ENCODE measurements at places on chromosomes 2 and 18.

GRCh38 chr18:56869189-56869777 lies 218.1 kb downstream of the WDR7 start:
- DNase-seq, result peak; percentile 90

DNA sequence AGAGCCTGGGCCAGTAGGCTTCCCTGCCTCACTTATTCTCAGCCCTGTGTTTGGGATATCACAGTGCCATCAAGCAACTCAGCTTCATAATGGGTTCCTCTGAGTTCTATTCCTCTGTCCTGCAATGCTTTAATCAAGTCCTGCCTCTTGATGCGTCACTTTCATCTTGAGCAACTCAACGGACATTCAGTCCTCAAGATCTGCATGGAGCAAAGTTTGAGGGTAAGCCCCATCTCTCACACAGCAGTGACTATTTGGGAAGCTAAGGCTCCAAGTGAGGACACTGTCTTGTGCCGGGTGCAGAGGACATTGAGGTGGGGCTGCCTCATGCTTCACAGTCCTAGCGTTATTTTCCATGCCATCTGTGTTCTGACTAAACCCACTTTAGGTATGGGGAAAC lies 50.9 kb upstream of the PLB1 start:
- DNase-seq, result no peak

- no peak for DNase-seq
Observed at GRCh38 chr18:79637181-79637920, 42.3 kb upstream of the CTDP1 start.

GRCh38 chr2:71785516-71785981 lies 332.2 kb downstream of the DYSF start:
- DNase-seq, result no peak

DNA sequence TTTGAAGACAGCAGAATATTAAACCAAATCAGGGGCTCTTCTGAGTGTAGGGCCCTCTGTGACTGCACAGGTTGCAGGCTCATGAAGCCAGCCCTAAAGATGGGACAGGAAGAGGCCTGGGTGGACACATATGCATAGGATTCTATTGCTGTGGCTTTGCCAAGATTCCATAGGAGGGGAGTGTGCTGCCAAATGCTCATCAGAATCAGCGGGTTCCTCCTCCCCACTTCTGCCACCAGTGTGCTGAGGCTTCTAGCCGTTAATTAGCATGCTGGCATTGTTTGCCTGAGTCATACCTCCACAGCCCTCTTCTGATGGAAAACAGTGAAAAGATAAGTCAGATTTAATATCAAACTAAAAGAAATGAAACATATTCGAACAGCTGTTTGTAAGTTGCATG lies 103.9 kb upstream of the TMEFF2 start:
- DNase-seq, result no peak

- no peak for DNase-seq
Observed at GRCh38 chr2:28011322-28011737, 120.8 kb downstream of the BABAM2 start.

GRCh38 chr2:101558740-101559525 lies 84.0 kb upstream of the RFX8 start:
- no peak for DNase-seq

DNA sequence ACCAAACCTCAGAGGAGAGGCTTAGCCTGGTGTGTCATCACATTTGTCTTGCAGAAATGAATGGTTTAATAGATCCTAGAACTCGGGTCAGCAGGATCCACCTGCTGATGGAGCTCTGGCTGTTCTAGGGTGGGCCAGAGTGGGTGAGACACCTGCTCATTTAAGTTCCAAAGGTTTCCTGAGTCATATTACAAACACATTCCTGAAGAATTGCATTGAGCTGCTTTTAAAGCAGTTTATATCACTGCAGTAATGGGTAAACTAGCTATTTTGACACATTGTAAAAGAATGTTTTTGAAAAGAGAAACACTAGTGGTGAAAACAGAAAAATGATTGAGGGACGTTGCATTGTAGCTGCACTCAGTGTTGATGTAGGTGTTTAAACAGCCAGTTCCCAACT lies 175.3 kb upstream of the TCF4 start:
- no peak for DNase-seq

- DNase-seq, result no peak
Observed at GRCh38 chr2:8244639-8245038, 437.2 kb upstream of the ID2 start.

DNA sequence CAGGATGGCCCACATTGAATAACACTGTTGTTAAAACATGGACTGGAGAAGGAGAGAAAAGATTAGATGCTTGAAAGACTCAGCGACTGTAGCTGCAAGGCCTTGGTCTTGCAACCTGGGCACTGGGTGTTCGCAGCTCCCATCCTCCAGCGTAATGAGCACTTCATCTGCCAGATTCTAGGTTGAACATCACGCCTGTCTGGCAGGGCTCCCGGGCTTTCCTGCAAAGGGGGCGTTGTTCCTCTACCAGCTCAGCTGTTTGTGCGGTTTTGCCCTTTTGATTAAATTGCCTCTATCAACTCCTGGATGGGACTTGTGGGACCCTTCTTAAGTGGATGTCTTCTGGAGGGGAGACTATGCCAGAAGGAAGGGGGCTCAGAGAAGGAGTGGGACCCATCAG lies 215.4 kb downstream of the KLHL29 start:
- peak; percentile 73 for DNase-seq

GRCh38 chr18:55256226-55256928 lies 297.1 kb upstream of the CCDC68 start:
- DNase-seq, result no peak

DNA sequence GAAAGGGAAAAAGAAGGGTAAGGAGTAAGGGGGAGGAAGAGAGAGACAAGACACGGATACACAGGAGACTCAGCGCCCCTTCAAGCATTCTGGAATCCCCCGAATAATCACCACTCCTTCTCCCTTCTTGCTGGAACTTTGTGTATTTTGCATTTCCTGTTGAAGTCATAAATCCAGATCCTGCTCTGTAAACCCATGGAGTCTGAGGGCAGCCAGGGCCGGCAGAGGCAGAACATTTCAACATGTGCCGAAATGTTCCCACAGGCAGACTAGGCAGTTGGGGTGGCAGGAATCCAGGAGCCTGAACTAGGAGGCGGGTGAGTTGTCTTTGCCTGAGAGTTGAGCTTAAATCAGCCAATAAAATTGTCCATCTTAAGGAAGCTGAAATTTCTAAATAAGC lies 193.1 kb downstream of the SH3RF3 start:
- no peak for DNase-seq

DNA sequence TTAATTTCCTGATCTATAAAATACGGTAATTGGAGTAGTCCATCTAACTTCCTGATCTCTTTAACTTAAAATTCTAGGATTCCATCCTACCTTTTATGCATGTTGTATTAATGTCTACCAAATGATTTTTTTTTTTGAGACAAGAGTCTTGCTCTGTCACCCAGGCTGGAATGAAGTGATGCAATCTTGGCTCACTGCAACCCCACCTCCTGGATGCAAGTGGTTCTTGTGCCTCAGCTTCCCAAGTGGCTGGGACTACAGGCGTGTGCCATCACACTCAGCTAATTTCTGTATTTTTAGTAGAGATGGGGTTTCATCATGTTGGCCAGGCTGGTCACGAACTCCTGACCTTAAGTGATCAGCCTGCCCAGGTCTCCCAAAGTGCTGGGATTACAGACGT lies 47.8 kb downstream of the CFAP36 start:
- no peak for DNase-seq

DNA sequence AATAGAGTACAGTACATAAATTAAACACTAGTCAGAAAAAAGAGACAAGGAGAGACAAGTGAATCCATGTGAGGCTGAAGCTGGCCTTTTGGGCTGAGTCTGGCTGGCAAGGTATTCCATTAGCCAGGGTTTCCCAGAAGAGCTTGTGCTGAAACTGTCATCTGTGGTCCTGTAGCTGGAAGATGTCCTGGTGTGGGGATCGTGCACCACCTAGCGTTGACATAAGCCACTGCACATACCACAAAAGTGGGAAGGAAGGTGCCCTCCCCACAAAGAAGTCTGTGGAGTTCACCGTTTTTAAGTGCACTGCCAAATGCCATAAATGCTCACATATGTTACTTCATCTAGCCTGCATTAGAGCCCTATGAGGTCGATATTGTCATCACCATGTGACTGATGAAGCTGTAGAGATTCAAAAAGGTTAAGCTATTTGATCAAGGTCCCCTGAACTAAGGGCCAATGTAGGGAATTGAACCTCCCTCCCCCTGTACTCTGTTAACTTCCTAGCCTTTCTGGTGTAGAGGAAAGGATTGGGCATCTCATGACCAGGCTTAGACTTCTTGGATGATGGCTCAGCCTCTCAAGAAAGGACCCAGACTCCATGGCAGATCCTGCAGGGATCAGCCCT lies 31.9 kb upstream of the GALNT14 start:
- peak; percentile 61 for DNase-seq

GRCh38 chr2:223416815-223417610 lies 185.1 kb downstream of the SCG2 start:
- no peak for DNase-seq
